ENCODE measurements at places on chromosomes 7 and 10.

DNA sequence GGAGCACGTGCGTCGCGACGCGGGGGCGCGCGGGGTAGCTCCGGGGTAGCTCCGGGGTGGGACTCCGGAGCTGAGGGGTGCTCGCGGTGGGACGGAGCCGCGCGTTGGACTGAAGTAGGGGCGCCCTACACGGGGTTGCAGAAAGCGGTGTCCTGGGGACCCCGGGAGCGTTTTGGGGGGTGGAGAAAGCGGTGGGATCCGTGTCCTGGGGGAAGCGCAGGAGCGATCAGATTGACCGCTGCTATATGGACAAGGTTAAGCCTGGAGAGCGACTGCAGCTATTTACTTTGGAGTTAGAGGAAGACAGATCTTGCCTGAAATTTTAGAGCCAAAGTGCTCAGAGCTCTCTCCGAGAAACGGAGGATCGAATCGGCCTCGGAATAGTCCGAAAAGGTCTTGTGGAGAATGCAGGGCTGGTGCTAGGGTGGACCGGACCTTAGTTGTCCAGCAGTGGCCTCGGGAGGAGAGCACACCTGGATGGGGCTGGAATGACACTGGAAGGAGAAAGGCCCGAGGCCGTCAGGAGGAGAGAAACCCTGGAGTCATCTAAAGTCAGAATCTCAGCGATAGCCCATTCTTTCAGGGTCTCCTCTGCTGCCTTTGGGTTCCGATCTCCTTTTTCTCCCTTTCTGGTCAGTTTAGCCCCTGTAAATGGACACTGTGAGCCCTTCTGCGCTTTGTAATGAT lies 564 bp downstream of the PDSS1 start:
- DNase-seq, result no peak

GRCh38 chr7:1850976-1851571 lies 181.0 kb downstream of the ELFN1 start:
- no peak for DNase-seq

- DNase-seq, result no peak
Observed at GRCh38 chr10:4429571-4429970, 396.4 kb upstream of the AKR1E2 start.

DNA sequence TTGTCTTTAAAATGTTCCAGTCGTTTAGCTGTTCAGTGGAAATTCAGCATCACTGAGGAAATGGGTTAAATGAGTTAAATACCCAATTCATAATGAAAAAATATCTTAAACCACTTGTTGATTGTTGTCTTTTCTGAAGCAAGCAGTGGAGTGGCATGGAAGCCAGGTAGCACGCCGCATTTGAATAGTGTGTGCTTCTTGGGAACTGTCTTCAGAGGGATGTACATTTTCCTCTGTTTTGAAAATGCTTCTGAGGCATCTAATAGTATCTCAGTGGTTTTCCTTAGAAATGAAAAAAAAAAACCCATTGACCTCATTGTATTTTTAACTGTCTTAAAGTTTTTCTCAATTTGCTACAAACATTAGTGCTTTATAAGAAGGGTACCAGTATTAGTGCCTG lies 28.1 kb downstream of the C10orf53 start:
- DNase-seq, result no peak

DNA sequence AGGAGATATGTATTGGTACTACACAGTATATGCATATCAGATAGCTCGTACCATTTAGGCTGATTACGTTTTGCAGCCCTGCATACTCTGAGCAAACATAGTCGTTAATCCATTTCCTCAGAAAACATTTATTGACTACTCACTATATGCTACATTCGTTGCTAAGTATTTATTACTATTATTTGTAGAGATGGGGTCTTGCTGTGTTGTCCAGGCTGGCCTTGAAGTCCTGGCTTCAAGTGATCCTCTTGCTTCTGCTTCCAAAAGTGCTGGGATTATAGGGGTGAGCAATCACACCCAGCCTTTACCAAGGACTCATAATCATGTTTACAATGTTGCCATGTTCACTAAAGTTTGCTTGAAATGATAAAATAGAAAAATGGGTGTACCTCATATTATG lies 174.7 kb downstream of the ARL4A start:
- no peak for DNase-seq

DNA sequence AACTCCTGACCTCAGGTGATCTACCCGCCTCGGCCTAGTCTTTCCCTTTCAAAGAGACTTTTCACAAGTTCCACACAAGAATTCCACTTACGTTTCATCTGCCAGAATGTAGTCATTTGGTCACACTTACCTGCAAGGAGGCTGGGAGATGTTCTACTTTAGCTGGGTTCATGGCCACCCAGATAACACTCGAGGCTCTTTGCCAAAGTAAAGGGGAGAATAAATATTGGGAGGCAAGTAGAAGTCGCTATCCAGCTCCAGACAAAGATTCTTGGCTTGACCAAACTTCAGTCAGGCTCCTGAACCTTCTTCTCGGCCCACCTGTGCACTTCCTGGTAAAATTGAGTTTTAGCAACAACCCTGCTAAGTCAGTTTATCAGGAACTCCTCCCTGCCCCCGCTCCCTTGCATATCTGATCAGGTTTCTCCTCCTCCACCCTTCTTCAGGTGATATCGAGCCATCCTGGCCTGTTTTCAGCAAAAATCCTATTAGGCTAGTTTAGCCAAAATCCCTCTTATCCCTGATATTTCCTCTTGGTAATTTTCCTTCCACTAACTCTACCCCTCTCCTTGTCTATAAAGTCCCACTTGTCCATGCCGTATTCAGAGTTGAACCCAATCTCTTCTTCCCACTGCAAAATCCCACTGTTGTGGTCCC lies 25.1 kb upstream of the SAMD8 start:
- DNase-seq, result no peak

Measured in CD4-positive, alpha-beta T cell treated with Interleukin-6 at 100 ng/mL for 8 hours (primary cell).